ENCODE measurements at places on chromosomes 13 and 19.
A peak's percentile ranks its signal among the peaks of the same experiment; 100 is the strongest.

DNA sequence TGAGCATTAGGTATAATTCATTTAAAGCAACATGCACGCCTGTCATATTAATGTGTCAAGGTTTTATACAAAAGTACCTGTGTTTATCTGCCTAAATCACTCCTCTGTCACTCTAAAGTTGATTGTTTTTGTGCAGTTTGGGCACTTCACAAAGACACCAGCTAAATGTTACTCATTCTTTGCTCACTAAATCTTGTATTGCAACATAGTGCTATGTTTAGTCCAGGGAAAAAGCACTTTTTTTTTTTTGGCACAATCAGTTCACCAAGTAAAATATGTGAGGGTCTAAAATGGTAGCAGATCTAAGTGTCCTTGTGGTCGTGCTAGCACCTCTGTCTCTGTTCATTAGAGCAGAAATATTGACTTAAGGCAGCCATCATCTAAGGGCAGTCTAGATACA lies 2526.7 kb upstream of the PCDH20 start:
- DNase-seq: no peak

GRCh38 chr19:7905859-7906258 lies 2.2 kb downstream of the MAP2K7 start:
- DNase-seq: no peak

GRCh38 chr19:6423499-6424194 lies 964 bp downstream of the KHSRP start:
- DNase-seq: no peak

DNA sequence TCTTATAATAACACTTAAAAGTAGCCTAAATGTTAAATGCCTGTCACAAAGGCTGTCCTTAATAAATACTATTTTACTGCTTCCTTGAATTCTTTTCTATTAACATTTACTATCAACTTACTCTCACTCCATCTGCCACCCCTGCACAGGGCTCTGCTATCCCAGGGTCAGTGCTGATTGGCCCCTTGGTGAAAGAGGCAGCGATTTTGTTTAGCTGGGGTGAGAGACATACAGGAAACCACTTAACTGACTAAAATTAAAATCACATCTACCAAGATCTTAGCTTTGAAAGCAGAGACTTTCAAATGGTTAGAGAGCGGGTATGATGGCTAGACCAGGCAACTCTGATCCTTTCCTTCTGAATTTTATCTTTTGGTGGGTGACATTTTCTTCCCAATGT lies 149.9 kb upstream of the HTR2A start:
- no peak for DNase-seq

- no peak for DNase-seq
These were observed 109.0 kb downstream of the STARD13 start for GRCh38 chr13:33176526-33176925.

GRCh38 chr19:9535934-9536333 lies 2.5 kb downstream of the ZNF426 start:
- DNase-seq: no peak

GRCh38 chr13:76758257-76758656 lies 127.9 kb downstream of the KCTD12 start:
- DNase-seq: no peak

DNA sequence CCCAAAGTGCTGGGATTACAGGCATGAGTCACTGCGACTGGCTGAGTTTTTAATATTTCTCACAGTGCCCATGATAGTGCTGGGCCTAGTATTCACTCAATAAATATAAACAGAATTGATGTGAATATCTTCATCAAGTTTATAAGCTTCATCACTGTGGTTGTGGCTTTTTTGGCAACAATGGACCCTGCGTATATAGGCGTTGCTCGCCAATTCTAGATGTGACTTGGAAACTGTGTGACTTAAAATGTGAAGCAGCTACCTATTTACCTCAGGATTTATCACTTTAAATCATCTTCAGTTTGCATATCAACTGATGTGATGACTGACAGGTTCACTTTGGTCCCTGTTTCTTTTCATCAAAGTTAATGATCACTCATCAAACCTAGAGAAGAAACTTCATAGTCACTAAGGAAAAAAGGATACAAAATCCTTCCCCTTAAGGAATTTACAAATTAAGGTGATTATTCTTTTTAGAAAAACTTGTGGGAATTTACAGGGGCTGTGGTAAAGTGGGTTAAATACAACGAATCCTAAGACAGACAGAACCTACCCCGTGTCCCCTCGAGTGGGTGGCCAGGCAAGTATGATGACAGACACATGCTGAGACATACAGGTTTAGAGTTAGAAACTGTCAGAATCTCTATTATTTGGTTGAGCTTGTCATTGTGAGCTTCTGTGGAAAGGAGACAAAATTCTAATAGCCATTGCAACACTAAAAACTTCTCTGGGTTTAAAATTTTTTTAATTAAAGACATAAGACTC lies 101.3 kb downstream of the AKAP11 start:
- no peak for DNase-seq

DNA sequence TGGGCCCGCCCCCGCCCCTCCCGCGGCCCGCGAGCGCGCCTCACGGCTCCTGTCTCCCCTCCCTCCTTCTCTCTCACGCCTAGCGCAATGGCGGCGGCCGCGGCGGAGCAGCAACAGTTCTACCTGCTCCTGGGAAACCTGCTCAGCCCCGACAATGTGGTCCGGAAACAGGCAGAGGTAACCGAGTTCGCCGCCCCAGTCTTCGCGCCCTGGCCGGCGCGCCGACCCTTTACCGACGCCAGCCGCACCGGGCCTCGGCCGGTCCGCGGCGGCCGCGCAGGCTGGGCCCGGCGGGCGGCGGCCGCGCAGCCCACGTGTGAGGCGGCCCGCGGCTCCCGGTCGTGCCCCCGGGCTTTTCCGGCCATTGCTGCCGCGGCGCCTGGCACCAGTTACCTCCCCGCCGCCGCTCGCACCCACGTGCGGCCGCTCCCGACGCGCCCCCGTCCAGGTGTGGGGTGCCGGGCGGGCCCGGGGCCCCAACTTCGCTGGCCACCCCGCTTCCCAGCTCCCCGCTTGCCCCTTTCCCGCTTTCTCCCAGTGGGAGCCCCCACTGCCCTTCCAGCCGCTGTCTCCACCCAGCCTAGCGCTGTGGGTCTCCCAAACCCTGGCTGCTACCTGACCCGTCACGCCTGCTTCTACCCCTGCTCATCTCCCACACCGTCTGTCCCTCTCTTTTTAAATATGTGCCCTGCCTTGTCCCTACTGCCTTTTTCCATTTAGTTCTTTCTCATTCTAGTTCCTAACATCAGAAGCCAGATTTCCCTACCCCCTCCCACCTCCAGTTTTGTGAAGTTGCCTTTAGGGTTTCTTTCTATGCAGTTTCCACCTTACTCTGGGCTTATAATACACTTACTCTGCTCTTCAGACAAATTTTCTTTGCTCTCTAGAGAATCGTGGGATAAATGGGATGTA lies 23.4 kb downstream of the IPO5 start:
- DNase-seq: no peak

GRCh38 chr19:15443838-15444237 lies 5.9 kb downstream of the WIZ start:
- no peak for DNase-seq

DNA sequence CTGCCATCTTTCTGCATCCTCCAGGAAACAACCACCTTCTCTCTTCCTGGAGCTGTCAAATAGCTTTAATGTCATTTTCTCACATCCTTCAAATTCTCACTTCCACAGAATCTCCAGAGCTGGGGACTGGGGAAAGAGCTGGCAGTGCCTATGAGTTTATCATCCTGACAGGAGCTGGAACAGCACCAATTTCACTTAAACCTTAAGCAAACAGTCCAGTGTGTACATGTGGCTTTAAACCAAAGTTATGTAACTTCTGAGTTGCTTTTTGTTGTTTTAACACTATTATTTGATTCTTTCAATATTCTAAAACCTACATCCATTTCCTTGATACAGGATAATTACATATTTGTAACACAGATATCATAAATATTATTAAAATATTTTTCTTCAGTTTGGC lies 331.5 kb upstream of the ARGLU1 start:
- peak; percentile 31 for DNase-seq

- DNase-seq: no peak
These were observed 108.7 kb upstream of the MBNL2 start for GRCh38 chr13:97113231-97114001.

DNA sequence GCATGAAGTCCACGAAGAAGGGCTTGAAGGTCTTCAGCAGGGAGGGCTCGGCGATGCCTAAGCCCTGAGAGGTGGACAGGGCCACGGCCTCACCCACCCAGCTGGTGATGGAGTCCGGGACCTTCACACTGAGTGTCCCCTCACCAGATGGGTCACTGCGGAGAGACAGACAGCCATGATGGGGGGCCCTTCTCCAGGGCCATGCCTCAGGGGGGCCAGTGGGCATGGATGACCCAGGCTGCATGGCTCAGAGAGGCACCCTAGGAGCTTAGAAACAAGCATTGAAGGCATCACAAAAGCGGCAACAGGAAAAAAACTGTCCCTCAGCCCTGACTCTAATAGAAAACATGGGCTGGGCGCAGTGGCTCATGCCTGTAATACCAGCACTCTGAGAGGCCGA lies 63.2 kb downstream of the F2RL3 start:
- DNase-seq: no peak

- peak; percentile 95 for DNase-seq
These were observed at the start of gene ZNF586 for GRCh38 chr19:57769345-57770131. ZNF586 (plus strand) TSS chr19:57769676; CDS start chr19:57769843, 167 bp downstream.

DNA sequence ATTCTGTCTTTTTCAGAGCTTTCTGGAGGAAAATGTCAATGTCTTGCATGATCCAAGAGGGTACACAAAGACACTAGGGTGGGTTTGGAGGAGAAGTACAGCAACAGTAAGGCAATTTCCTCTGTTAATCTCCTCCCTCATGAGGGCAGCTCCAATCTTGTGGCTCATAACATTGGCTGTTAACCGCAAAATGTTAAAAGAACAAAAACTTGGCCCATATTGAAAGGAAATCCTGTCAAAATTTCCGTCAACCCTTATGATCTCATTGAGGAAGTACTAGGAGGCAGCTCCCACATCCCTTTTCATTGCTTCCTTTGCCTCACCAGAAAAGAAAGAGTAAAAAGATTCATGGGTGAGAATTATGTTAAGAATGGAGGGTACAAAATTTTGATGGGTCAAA lies 11.6 kb downstream of the OXGR1 start:
- no peak for DNase-seq

DNA sequence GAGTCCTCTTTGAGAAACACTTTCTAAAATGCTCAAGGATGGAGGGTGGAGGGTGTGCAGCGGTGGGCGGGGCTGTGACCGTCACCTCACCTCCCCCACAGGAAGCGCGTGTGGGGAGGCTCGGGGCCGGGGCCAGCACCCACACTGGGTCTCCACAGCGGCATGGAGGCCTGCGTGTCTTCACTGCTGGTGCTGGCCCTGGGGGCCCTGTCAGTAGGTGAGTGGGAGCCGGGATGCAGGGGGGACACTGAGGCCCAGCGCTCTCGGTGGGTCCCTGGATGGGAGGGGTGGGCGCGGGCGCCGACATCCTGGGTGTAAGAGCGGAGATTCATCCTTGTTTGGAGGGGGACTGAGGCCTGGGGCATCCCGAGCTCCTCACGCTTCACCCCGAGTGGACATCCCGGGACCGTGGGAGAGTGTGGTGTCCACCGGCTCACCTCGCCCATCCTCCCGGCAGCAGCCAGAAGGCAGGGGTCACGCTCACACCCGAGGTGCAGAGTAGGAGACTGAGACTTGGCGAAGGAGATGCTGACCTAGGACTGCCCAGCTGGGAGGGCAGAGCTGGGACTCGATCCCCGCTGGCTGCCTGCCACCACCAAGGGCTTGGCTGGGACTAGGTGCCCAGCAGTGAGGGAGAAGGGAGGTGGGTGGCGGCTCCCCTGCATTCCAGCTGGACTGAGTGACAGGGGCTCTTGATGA lies at the start of gene GZMM:
GZMM (plus strand) TSS at position 144 of the 699 bp plus-strand sequence; CDS start at position 163, 19 bp downstream.
- DNase-seq: no peak

DNA sequence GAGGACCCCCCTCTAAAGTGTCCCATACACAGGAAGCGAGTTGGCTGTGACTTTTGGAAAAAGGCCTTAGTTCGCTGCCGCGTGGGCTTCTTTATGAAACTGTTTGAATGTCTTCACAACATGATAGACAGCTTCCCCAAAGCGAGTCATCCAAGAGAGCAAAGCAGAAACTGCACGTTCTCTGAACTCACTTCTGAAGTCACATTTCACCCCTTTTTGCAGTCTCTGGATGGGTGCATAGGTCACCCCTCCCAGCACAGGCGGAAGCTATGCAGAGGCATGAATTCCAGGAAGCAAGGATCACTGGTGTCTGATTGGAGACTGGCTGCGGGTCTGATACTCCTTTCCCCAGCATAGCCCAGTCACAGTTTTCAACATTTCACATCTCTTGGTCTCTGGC lies 10.6 kb downstream of the GPI start:
- no peak for DNase-seq

DNA sequence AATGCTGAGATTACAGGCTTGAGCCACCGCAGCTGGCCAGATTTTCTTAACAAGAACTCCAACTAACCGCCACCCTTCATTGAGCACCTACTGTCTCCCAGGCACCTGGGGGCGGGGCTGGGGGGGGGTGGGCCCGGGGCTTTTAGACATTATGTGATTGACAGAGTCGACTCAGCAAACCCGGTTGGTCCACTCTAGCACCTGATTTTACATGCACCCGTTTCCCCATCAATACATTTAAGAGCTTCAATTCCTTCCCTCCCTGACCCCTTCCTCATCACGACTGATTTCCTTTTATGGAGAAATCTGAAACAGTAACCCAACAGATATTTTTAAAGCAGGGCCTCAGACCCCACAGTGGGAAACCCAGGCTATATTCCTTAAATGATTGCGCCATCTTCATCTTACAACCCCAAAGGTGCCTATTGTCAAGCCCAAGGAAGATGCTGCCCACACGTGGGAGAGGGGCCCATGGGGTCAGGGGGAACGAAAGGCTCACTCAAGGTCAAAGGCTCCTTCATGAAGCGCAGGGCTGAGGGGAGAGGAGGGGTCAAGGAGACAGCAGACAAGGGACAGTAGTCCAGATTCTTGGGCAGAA lies 1.8 kb downstream of the INSR start:
- no peak for DNase-seq

DNA sequence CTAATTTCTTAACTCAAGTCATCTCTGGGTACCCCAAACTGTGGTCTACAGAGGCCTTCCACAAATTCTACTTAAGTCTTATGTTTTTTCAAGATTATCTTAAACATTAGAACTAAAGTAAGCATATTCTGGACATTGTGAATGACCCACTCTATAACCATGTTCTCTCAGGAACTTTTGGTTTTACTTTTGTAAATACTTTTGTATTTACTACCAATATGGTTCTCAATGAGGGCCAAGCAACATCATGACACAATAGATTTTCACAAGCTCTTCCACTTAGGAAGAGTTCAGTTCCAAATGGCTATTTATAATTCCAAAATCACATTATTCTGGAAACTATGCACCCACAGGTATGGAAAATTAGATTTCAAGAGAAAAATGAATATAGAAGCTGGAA lies 10.8 kb downstream of the DIAPH3 start:
- no peak for DNase-seq

- DNase-seq: no peak
These were observed 16.9 kb downstream of the ERICH6B start for GRCh38 chr13:45598597-45598996.

DNA sequence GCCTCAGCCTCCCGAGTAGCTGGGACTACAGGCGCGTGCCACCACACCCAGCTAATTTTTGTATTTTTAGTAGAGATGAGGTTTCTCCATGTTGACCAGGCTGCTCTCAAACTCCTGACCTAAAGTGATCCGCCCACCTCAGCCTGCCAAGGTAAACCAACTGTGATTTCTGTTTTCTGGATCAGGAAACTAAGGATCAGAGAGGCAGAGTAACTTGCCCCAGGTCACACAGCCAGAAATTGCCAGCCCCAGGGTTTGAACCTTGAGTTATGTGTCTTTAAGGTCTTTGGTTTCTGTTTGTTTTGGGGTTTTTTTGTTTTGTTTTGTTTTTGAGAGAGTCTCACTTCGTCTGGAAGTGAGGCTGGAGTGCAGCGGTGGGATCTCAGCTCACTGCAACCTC lies 4.2 kb upstream of the PLIN3 start:
- no peak for DNase-seq

- DNase-seq: no peak
These were observed 106.7 kb downstream of the RAP2A start for GRCh38 chr13:97540696-97541095.
